Glomerular endothelial cell (primary cell): ENCODE measurements at places on chromosomes 1 and 21.

- DNase-seq = no peak
Measured at GRCh38 chr1:60589046-60589748, 493.2 kb upstream of the NFIA start.

DNA sequence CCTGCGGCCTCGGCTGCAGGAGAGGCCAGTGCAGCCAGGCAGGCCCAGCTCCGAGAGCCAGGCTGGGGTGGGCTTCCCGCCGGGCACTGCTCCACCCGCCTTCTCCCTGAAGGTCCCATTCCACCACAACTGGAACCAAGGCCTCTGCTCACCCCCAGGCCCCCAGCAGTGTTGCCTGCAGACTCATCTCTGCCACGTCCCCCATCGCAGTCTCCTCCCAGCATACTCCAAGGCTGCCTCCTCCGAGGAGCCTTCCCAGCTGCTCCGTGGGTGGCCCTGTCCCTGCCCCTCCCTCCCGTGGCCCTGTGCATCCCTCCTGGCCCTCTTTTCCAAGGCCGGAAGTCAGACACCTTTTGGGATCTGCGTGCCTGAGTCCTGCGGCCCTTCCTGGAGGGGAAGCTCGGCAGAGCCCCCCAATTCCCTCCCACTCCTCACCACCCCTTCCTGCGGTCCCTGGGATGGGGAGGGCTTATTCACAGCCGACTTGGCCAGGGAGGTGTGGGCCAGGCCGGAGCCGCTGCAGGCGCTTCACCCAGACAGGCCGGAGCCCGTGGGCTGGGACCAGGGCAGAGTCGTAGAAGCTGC, 47.6 kb downstream of the SLX9 start:
- DNase-seq = no peak

GRCh38 chr1:185338719-185339622, 21.9 kb upstream of the IVNS1ABP start:
- DNase-seq = no peak

DNA sequence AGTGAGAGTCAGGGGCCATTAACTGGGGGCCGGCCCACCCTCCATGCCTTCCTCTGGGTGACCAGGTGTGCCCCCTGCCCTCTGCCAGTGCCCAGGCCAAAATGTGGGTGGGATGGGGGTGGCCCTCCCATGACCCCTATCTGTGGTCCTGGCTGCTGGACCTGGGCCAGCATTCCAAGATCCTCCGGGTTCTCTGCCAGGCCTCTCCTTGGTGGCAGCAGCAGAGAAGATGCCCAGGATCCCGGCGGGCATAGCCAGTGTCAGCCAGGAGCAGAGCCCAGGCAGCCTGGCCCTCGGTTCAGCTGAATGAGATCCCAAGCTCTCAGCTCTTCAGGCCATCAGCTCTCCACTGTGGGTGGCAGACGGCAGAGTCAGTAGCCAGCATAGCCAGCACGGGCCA, 31.3 kb upstream of the ACTRT2 start:
- no peak for DNase-seq

DNA sequence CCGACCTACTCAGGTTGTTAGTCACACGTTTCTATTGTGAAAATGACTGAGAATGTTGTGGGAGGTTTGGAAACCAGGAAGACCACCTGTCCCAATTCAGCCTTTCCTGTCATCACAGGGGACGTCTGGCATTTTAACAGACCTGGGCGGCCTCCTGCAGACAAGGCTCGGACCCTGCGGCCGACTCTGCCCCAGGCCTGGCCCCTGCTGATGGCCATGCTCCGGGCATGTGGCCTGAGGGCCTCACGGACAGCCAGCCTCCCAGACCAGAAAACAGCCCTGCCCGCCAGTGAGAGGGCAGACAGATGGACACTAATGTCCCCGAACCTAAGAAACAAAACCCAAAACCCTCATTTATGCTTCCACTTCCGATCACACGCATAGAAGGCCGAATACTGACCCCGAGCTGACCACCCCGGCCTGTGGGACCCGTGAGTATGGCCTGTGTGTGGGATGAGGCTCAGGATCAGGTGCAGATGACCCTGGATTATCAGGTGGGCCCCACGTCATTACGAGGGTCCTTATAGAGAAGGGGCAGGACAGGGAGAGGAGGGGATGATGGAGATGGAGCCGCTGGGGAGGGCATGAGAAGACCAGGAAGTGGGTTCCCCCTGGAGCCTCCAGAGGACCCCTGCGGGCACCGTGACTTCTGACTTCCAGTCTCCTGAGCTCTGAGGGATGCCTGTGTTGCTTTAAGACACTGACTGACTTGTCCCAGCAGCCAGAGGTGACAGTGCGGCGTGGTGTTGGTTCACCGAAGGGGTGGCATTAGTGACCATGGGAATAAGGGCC, 9.6 kb downstream of the COL18A1 start:
- DNase-seq = no peak

DNA sequence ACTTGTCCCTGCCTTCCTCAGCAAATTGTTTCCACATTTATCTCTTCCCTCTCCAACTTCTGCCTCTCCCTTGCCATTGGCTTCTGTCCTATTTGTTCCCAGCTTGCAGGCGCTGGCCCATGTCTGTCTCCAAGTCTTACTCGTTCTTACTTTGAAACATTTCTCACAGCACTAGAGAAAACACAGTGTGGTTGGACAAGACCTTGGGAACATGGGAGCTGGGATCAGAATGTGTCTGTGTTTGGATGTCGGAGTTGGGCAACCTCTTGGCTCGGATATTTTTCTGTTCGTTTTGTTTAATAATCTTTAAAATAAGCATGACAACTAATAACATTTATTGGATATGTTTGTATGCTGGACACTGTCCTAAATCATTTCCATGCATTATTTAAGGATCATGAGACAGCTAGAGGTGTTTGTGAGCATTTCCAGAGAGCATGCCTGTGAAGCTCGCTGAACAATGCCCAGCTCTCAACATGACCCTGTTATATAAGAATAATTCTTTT, 5.9 kb upstream of the BRWD1 start:
- DNase-seq = no peak

GRCh38 chr1:4565166-4565565, 89.2 kb upstream of the AJAP1 start:
- no peak for DNase-seq

- DNase-seq = peak; percentile 81
Measured at GRCh38 chr1:68174738-68175113, 57.6 kb downstream of the WLS start.
